ENCODE measurements at places on chromosomes 2 and 18.
A peak's percentile ranks its signal among the peaks of the same experiment; 100 is the strongest.

- DNase-seq = no peak
Observed at GRCh38 chr2:66957198-66957597, 439.9 kb upstream of the ETAA1 start.

DNA sequence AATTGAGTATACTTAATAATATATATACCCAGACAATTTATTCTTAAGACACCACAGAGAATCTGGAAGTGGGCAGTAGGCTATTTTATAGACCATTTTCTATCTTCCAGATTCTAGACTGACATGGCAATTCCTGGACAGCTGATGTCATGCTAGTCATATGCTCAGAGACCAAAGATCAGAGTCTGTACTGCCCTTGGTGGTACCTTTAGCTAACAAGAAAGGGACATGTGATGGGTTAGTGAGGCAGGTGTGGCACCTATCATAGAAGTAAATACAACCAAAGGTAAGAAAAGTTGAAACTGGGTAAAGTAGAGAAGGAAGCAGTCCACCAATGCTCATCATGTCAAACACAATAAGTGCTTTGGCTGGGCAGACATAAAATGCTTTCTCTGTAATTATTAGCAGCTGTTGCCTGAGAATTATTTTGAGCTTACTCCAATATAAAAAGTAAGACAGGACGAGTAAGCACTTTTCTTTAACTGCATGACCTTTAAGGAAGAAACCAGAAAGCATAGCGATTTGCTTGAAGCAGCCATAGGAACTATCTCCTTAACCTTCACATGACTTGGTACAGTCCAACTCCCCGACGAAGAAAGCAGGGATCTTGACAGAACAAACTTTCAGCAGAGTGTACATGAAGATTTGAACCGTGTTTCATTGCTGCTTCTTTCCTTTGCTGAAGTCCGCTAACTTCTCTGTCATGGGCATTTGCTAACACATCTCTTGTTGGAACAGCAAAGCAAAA, 47.1 kb downstream of the SLC40A1 start:
- DNase-seq = no peak

DNA sequence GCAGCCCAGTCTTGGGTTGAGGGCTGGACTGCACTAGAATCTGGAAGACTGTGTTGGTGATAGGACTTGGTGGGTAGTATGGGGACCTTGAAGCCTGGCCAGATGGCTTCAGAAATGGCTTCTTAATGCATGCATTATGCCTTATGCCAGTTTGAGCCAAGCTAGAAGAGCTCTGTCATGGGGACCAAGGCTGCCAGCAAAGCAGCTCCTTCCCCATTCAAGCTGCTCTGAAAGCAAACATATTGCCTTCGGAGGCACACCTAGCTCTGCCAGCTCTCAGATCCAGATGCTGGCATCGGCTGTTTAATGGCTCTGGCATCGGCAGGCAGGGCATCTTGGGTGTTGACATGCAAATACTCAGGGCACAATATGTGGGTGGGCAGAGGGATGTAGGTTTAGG, 59.0 kb upstream of the IGFBP5 start:
- DNase-seq = peak; percentile 15

DNA sequence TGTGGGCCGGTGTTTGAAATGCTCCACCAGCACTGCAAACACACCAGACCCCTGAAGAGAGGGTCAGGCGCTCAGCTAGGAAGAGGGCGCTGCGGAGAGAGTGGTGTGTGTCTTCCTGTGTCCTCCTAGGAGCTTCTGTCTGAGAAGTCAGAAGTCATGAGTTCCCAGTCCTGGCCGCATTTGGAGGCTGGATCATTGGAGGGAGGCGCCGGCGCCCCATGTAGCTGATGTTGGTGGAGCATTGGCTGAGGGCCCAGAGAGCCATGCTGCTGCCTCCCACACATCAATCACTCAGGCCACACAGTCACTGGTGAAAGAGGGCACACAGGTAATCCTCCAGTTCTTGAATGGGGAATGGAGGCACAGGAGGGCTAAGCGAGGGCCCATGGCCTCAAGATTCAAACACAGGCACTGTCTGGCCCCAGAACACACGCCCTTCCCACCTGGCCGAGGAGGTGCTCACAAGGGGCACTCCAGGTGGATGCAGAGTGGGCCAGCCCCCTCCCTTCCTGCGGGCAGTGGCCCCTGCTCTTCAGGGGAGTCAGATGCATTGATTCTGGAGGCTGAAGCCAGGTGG, 66.3 kb downstream of the RRM2 start:
- no peak for DNase-seq

DNA sequence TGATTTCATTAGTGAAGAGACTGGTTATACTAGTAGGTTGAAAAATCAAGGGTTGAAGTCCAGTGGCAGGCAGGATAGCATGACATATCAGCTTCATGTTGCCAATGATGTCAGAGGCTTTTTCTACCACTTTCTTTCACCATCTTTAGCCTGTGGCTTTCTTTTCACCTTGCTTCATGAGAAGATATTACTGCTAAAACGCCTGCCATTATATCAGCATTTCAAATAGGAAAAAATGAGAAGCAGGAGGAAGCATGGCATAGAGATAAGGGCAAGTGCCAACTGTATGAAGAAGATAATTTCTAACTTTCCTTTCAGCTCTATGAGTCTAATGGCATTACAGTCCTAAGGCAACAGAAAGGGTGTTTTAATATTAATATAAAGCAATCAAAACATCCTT, 270.2 kb upstream of the SYT4 start:
- DNase-seq = no peak

DNA sequence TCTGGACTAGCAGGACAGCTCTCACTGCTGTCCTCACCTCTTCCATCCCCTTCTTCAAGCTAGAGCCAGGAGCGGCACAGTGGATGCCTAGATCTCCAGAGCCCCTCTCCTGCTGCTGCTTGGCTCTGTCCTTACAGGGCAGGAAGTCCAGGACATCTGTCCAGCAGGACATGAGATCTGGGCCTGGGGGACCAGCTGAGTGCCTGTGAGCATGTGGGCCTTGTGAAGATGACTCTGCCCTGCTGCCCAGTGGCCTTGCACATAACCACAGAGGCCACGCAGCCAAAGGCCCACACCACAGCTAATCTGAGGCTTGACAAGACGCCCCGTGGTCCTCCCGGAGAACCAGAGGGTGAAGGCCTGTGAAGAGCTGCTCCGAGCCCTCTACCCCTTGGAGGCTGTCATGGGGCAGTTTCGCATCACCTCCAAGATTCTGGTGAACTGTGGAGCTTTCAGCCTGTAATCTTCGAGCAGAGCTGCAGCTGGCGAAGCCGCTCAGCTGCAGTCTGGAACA, 516.7 kb upstream of the HS6ST1 start:
- no peak for DNase-seq

DNA sequence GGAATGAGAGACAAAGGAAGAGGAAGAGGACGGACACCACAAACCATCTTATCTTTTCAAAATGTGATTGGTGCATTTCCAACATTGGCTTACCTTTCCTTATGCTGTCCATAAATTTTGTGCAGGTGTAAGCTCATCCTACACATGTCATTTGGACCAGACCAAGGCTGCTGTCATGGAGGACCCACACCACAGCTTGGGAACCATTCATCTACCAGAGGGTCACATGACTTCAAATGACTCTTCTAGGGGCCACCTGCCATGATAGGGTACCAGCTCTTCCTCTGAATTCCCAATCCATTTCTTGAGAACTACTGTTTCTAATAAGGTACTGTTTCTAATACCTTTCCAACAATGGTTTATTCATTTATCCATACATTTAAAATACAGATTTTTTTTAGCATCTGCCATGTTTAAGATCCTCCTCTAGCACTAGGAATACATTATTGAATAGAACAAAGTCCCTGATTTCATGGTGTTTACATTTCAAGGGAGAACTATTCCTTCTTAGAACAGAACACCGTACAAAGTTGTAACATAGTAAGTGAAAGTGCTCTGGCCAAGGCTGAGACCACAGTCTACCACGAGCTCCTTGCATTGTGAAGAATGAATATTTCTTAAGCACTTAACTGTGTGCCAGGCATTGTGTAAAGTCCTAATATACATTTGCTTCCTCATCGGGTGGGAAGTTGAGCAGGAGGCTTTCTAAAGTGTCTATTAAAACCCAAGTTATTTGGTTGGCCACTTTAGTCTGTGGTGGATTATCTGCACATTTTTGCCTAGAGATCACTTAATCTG, 246.1 kb upstream of the FN1 start:
- DNase-seq = no peak

DNA sequence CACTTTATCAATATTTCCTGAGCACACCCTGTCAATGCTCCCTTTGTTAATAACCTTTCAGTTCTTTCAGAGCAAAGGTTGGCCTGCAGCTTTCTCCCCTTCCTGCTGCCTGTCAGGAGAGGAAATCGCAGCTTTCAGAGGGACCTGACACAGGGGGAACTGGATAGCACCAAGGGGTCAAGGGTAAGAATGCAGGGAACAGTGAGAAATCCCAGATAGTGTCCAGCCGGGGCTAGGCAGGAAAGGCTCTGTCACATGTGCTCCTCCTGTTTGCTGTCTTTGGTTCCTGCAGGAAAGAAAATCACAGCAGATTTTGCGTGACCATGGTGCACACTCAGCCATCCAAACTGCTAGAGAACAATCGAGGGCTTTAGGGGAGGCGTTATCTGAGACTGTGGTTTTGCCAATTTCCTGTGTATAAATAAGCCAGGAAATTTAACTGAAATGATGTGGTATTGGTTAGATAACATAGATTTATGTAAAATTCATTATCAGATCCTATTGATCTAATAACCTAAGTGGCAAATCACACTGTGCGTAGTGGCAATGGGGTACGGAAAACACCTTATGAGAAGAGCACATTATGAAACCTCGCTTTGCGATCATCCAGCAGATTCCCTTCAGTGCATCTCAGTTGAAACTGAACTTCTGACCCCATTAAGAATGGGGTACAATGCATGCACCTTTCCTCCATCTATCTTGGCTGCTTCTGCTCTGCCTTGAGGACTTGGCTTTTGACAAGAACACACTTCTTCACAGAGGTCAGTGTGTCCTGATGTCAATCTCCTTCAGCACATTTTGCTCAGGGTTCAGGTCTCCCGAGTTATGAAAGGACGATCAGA, 178.0 kb downstream of the ICOS start:
- DNase-seq = no peak

DNA sequence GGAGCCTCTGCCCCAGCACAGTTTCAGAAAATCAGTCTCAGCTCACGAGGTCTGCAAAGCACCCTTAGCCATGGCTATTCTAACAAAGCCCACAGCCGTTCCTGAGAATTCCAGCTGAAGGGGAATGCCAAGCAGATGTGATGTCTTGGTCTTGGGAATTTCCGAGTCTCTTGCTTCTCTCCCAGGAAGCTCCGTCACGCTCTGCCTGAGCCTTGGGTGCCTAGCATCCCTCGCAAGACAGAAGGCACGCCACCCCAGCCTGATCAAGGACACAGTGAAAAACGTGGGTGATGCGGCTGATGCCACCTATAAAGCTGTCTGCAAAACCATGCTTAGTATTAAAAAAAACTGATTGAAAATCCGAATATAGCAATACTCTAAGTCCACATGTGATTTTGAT, 254.6 kb downstream of the SH3BP4 start:
- no peak for DNase-seq

GRCh38 chr2:37029758-37030157, 54.4 kb downstream of the HEATR5B start:
- no peak for DNase-seq

GRCh38 chr2:181190711-181191110, 210.3 kb downstream of the UBE2E3 start:
- DNase-seq = peak; percentile 62

DNA sequence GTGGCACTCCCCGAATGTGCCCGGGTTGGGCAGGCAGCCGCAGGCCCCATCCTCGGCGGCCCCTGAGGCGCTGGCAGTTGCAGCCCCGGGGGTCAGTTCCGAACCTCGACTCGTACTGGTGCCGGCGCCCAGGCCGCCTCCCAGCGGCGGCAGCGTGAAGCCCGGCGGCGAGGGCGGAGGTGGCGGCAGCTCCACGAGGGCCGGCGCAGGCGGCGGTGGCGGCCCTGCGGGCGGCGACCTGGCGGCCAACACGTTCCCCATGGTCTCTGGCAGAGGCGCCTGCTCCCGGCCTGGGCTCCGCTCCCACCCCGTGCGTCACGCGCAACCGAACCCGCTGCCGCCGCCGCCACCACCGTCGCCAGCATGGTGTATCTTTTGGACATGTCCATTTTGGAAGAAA, 196.3 kb downstream of the CCDC74A start:
- no peak for DNase-seq

- DNase-seq = no peak
Observed at GRCh38 chr2:109188898-109189297, 59.9 kb downstream of the SH3RF3 start.
